Transverse colon (tissue), 4 donors: ENCODE measurements at places on chromosomes 1 and 21. TPM values are rescaled to one million over a fixed set of nuclear protein-coding genes. Genes with fewer than 3 reads are reported as not detected.

The LINGO4 gene
- not detected for total RNA-seq

- no peak for DNase-seq
These were observed 26.7 kb downstream of the CDC7 start for GRCh38 chr1:91527266-91527765.

The PIK3R3 gene
- 5.9 TPM for total RNA-seq

- no peak for DNase-seq
These were observed 1602.9 kb downstream of the KCNT2 start for GRCh38 chr1:195005338-195005737.

DNA sequence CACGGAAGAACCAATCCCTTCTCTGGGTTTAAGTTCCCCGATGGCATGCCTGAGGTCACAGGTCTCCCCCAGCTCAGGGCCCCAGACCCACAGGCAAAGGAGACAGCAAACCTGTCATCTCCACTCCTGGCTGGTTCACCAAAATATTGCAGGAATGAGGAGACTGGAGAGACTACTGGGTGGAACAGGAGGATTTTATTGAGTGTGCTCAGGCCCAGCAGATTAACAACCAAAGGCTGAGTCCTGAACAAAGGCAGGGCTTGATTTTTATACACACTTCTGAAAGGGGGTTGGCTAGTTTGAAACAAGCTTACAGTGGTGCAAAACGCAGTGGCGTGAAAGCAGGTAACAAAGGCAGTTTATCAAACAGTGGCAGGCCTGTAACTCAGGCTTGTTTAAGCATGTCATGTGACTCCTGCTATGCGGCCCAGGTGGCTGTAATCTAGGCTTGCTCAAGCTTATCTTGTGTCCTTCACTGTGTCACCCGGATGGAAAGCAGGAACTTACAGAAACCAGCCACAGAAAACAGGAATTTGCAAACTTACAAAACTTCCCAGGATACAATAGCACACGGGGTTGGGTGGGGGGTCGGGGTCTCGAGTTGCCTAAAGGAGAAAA, 27.4 kb upstream of the KCNJ15 start:
- no peak for DNase-seq
